ENCODE measurements at places on chromosomes 2 and 18.

- DNase-seq = no peak
Measured at GRCh38 chr2:191415101-191415500, 169.9 kb downstream of the MYO1B start.

DNA sequence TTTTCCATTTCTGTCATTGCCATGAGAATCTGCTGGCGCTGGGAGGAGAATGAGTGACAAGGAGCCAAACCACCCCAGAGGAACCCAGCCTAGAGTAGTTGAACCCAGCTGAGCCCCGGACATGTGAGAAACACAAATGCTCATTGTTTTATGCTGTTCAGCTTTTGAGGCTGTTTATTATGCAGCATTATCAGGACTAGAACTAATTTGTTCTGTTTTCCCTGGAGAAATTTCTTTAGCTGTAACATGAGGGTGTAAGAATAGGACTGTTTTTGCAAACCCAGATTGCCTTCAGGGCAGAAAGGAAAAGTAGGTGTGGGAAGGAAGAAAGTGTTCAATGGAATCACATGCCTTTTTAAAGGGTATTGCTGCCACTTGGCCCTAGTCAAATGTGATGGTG lies 28.5 kb upstream of the DOCK10 start:
- DNase-seq = no peak

- DNase-seq = no peak
Measured at GRCh38 chr2:85324639-85325465, 2.9 kb downstream of the TGOLN2 start.

- DNase-seq = no peak
Measured at GRCh38 chr2:171958475-171958874, 36.2 kb downstream of the HAT1 start.

- no peak for DNase-seq
Measured at GRCh38 chr2:207066791-207067460, 98.8 kb downstream of the KLF7 start.

DNA sequence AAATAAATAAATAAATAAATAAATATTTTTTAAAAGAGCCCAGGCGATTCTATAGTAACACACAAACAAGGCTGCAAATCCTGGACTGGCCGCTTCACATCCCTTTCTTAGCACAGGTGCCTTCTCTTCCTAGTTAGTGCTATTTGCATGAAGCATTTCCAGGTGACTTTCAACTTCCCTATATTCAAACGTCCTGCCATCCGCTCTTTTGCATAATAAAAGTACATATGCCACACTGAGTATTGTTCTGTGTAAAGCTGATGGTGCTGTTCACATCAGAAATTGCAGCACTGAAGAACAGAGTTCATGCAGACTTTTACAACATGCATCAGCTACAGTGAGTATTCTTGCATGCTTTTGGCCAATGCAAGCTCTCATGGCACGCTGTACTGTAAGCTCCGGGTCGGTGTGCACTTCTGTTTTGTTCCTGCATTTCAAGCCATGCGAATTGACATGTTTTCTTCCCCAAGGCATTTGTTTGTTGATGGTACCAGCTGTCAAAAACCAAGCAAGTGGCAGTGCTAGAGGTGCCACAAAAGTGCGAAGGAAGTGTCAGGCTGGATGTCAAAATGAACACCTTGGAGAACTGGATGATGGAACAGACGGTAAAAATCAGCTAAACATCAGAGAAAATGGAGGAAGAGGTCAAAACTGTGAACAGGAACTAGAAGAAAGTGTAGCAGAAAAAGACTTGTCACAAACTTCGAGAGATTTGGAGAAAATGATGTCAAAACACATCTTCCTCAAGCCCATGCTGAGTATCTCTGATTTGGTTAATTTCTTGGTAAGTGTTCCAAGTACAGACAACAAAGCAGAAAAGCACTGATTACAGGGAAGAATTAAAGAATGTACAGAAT lies 25.5 kb upstream of the CEP68 start:
- DNase-seq = no peak

DNA sequence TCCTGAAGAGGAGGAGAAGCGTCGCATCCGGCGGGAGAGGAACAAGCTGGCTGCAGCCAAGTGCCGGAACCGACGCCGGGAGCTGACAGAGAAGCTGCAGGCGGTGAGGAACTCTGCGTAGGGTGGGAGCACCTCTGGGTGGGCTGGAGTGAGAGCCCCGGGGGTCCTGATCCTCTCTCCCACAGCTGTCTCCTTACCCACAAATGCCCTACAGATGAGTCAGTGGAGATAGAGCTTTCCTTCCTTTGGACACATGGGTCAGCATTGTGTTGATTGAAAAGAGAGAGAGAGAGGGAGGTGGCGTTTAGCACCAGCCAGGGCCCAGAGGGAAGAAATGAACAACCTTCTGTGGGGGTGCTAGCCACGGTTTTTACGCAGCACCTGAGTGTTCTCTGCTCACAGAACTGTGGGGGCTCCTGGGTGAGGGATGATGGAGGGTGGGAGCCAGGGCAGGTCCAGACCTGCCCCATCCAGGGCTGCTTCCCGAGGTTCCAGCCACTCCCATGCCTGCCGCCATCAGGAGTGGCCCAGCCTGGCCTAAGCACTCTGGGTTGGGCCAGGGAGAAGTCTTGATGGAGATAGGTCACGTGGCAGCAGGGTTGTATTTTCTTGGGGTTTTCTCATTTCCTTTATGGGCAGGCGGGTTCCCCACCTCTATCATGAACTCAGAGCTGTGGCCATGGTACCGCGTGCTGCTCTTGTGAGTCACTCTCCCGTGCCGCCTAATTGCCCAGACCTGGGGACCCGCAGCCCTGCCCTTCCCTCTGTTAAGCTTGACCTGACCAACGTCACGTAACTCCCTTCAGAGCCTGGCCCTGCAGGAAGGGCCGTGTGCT lies 16.3 kb downstream of the FOSL2 start:
- peak; percentile 32 for DNase-seq

DNA sequence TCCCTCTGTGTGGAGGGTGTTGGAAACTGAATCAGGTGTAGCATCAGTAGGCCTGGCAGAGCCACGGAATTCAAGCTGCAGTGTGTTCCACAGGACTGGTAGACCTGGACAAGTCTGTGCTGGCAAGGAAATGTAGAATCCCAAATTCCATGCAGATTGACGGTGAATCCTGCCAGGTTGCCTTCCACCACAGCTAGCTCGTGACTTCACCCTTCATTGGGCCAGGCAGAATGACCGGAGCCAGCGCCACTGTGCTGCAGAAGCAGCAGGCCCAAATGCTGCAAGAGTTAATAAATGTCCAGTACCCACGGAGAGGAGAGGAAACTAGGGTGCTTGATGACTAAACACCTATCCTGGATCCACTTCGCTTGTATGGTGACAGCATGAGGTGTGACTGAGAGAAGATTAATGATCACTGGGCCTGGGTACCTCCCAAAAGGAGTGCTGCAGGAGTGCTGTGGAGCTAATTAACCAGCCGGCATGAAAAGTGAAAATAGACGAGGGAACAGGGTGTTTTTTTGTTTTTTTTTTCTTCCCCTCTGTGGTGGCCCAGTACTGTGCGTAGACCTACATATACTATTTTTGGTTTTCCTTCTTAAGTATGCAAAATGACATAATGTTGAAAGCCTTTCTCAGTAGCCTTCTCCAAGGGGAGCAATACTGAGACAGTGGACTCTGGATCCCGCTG lies 122.2 kb downstream of the TANC1 start:
- DNase-seq = no peak

- peak; percentile 47 for DNase-seq
Measured at GRCh38 chr2:226118471-226119429, 680.9 kb downstream of the IRS1 start.

DNA sequence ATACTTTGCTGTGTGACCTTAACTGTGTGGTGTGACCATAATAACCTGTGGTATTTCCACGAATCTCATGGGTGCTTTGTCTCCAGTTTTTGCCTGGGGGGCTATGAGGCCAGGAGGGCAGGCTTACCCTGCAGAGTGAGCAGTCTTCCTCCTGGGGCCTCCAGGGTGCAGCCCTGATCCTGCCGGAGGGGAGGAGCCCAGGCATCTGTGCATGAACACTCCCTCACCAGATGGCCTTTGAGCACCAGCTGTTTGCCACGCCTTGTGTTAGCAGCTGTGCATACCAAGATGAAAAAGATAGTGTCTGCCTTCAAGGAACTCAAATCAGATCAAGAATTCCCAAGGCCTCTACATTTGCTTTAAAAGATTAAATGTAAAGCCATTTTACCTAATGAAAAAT lies 75.0 kb upstream of the RBM44 start:
- DNase-seq = no peak

- DNase-seq = no peak
Measured at GRCh38 chr2:69585855-69586555, 57.5 kb downstream of the AAK1 start.

- DNase-seq = no peak
Measured at GRCh38 chr2:172813314-172813888, 77.8 kb downstream of the RAPGEF4 start.

GRCh38 chr2:191615596-191615995 lies 62.3 kb upstream of the NABP1 start:
- DNase-seq = no peak

- no peak for DNase-seq
Measured at GRCh38 chr2:207223051-207223450, 57.3 kb upstream of the KLF7 start.

GRCh38 chr2:21361384-21361783 lies 237.6 kb downstream of the TDRD15 start:
- DNase-seq = no peak

GRCh38 chr2:47636176-47636575 lies 146.8 kb upstream of the MSH6 start:
- no peak for DNase-seq

GRCh38 chr2:215435280-215435869 lies 493 bp downstream of the FN1 start:
- no peak for DNase-seq

DNA sequence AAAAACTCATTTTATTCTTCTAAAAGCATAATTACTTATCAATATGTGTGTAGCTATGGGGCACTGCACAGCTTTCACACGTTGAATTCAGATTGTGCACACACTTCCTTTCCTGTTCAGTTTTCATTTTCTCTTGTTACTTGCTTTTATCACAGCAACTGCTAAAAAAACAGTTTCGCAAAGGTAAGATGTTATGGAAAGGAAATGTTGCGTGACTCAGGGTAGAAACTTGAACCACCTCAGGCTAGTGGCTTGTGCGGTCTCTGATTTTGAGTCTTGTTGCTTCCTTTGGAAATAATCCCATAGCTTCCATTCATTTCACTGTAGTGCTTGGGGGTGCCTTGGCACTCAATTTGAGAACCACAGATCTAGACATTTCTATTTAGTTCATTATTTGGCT lies 171.9 kb downstream of the FMNL2 start:
- DNase-seq = no peak

DNA sequence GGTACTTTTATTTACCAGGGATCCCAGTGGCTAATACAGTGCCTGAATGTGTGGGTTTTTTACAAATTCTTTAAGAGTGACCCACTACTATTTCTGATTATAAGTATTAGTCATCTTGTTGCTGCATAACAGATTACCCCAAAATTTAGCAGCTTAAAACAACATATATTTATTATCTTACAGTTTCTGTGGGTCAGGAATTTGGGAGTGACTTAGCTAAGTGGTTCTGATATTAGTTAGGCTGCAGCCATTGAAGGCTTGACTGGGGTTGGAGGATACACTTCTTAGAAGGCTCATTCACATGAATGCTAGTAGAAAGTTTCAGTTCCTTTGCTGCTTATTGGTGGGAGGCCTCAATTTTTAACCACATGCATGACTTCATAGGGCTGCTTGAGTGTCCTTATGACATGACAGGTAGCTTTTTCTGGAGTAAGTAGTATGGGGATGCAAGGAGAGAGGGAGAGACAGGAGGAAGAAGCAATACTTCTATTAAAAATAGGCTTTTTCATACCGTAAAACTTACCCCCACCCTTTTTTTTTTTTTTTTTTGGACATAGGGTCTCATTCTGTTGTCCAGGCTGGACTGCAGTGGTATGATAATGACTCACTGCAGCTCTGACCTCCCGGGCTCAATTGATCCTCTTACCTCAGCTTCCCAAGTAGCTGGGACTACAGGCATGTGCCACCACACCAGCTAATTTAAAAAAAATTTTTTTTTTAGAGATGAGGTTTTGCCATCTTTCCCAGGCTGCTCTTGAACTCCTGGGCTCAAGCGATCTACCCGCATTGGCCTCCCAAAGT lies 13.3 kb upstream of the POLE4 start:
- DNase-seq = no peak

DNA sequence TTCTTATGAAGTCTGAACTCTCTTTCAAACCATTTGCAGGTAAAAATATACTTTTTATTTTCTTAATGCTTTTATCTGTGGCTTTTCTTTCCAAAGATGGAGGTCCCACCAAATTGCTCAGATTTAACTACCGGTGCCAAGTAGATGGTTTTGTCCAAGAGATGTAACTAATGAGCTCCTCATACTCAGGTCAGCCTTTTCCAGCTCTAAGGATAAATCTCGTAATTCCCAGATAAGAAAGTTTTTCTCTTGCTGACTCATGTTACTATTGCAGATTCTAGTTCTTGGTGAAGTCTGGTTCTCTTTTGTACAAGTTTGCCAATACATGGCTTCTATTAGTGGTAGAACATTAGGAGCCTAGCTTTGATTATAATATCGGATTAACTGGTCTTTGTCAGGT lies 550.8 kb upstream of the ZNF804A start:
- no peak for DNase-seq

- no peak for DNase-seq
Measured at GRCh38 chr2:104840156-104840555, 13.8 kb upstream of the POU3F3 start.

- DNase-seq = peak; percentile 47
Measured at GRCh38 chr2:206164261-206164862, 4.7 kb downstream of the EEF1B2 start.

DNA sequence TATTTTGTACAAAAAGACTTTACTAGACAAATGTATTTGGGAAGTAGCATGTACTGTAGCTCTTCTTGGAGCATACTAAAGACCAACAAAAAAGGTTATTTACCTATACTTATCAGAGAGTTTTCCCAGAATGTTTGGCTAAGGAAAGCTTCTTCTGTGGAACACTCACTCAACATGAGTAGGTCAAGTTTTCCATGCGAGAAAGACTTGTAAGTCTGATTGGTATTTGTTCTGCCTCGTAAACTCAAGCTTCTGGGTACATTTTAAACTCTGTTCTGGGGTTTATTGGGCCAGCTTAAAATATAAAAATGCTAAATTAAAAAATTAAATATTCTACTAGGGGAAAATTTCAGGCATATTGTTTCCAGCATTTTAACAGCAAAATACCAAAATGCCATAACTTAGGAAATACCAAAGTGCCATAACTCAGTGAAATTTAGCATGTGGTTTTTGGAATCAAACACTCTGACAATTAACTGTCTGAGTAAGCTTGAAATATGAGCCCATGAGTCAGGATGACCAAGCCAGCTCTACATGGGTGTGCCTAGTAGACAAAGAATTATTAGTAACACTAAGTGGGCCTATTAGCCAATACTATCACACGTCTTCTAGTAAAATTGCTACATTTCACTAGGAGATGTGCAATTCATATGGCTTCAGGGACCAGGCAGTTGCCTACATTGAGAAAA lies 47.3 kb upstream of the SERPINE2 start:
- no peak for DNase-seq

DNA sequence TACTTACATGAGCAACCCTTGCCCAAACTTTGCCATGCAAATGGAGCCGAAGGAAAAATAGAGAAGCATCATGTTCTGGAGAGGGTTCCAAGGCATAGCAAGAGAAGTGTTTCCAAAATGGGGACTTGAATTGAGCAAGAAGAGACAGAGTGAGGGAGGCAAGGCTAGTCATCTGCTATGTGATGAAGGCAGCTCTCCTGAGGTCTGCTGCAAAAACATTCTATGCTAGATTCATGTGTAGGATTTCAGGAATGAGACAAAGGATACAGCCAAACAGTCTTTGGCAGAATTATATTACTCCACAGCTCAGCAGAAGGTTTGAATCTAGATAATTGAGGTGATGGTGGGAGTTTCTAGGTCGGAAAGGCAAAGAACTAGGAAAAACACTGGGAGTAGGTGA lies 24.1 kb upstream of the MRPL19 start:
- no peak for DNase-seq
